GM12864 (cell line): ENCODE measurements at places on chromosomes 4 and X.

DNA sequence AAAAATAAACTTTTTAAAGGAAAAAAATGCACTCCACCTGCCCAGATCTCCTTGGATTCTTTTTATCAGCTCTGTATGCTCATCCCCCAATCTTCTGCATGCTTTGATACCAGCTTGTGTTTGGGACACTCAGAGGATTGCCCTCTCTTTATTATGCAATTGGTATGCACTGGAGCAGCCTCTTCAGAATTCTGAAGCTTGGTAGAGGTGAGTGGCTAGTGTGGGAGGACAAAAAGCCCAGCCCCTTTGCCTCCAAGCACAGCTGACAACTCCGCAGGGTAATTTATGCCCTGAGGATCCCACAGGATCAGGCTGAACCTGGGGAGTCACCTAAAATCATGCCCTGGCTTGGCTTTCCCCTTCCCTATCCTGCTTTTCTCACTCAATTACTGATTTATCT, 16.7 kb downstream of the IL21 start:
- DNase-seq: no peak

DNA sequence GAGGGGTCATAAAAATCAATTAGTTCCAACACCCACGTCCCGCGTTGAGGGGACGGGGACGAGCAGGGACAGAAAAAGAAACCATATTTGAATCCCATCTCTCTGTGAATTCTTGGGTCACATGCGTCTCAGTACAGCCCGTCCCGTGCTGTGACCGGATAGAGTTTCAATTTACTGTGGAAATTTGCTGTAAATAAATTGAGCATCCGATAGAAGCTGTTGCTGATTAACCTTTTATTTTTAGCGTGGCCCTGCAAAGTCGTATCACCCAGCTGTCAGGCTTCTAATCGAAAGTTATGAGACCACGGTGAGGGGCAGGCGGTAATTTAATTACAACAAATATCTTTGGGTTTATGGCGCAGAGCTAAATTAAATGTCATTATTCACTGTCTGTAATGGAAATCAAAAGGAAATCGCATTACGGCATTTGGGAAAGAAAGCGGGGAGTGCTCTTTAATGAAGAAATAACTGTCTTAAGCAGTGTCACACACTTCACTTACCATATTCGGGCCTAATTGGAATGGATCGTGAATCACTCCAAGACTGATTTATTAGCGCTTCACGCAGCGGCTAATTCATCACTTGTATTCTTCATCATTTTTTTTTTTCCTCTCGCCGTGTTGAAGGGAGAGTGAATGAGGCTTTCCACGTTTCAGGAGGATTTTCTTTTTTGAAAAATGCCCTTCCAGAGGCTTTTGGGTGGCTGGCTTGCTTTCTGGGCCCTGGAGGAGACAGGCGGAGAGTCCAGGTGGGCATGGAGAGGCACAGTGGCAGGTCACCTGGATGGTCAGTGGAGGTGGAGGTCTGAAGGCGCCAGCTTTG, 7.3 kb downstream of the SHOX start:
- no peak for DNase-seq

DNA sequence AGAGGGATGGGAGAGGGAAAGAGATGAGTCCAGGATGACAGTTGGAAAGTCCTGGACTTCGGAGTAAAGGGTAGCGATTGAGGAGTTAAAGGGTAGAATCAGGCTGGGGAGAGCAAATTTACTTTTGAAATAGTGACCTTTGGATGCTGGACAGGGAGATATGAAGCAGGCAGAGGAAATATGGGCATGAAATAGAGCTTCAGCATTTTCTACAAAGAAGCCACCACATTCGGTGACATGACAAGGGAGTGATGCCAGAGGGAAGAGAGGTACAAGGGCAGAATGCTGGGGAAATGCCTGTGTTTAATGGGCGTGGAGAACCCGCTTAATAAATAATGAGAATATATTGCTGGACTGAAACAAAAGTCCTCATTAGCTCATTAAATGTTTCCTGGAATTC, 92.7 kb downstream of the TBL1X start:
- no peak for DNase-seq

- no peak for DNase-seq
These were observed 462.2 kb downstream of the INPP4B start for GRCh38 chr4:142383800-142384470.

DNA sequence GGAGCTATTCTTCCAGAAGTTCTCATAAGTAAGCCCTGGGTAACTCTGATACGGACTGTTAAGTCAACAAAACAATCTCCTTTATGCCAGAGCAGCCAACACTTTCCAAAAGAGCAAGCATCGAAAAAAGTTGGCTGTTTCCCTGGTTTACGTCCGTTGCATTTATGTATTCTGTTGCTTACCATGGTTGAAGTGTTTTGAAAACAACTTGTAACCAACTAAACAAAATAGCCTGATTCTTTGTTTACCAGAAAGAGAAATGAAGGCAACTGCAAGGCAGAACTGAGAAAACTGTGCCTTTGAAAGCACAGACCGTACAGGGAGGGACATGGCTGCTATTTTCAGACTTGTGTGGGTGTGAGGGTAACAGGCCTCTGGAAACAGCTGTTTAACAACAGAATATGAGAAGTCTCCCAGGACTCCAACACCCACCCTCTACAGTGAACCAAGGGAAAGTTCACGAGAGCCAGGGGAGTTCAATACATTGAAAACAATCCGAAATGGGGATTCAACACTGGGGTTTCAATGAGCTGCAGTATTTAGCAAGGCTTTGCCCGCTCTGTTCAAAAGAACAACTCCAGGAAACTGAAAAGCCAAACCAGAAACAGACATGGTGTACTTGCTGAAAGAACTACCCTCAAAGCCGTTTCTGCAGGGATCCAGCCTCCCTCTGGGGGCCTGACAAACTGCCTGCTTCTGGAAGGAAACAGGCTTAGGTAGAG, 95.8 kb upstream of the EGFL6 start:
- peak; percentile 59 for DNase-seq
